Activated T-cell treated with anti-CD3 and anti-CD28 coated beads, Interleukin-2, amount 50 U/mL, for 72 hours (primary cell): ENCODE measurements at places on chromosomes 2 and 18.

DNA sequence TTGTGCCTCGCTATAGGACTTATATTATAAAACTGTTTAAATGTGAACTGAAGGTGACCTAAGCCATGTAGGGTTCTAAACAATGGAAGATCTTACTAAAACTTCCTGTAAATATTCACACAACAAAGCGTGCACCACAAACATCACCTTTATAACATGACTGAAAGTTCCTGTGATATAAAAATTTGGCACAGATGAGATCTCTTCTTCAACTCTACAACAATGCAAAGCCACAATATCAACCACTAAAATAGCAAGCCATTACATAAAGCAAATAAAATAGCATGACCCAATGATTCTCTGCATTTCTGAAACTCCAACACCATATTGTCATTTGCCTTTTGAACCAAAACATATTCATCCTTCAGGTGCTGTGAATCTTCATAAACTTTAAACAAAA lies 3.5 kb downstream of the YES1 start:
- DNase-seq: no peak

DNA sequence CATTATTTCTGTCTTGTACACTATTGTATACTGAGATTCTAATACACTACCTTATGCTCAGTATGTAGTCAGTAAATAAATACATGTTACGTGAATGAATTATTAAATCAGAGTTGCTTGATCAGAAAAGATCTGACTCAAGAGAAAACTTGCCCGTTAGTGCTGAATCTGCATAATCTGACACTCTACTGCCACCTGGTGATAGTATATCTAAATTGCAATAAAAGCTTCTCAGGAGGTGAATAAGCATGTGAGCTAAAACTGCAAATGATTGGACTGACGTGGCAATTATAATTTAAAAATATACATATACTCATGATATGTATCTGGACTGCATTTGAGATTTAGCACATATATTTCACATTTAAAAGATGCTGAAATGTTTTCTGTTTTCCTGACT lies 70.4 kb downstream of the KIAA1328 start:
- no peak for DNase-seq

DNA sequence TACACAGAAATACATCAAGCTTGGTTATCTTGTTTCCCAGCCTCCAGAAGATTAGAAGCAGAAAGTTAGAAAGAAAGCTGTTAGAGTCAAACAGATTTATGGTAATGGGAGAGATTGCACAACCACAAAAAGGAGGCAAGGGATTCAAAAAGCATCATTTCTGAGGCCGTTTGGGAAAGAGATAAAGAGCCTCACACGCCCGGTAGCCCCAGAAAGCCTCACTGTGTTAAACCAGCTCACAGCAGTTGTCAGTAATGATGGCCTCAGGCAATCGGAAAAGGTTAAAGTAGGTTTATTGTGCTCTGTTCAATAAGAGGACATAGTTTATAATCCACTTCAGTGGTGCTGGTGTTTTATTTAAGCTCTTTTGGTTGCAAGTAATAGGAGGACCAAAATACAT lies 111.3 kb downstream of the DCC start:
- DNase-seq: no peak

DNA sequence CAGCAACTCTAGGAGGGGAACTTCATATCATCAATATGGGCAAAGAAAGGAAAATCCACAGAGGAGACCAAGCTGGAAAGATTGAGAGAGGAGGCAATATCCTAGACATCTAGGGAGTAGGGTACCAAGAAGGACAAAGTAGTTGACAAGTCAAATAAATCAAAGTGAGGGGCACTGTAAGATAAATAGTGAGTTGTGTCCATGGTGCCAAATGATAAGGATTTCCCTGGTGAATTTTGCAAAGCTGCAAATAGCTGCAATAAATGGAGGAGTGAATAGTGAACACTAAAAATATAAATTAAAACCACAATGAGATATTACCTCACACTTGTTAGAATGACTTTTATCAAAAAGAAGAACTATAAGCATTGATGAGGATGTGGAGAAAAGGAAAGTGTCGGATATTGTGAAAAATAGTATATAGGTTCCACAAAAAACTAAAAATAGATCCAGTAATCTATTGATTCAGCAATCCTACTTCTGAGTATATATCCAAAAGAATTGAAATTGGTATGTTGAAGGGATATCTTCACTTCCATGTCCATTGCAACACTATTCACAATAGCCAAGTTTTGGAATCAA lies 258.2 kb upstream of the FN1 start:
- DNase-seq: no peak

DNA sequence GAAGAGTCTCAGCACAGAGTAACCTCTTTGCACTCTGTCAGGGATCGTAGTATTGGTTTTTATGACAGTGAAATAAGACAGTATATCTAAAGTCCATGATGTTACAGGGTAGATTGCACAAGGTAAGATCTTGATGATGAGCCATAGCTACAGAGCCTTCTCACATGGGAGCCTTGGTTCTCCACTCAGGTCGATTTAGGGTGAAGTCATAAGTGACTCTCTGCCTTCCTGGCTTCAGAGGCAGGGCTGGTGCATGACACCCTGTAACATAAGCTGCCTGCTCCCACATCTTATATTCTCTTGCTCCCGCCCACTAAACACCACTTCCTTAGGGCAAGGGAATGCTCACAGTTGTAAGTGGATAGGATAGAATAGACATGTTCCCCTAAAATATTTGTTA lies 13.3 kb downstream of the DAPL1 start:
- DNase-seq: no peak

DNA sequence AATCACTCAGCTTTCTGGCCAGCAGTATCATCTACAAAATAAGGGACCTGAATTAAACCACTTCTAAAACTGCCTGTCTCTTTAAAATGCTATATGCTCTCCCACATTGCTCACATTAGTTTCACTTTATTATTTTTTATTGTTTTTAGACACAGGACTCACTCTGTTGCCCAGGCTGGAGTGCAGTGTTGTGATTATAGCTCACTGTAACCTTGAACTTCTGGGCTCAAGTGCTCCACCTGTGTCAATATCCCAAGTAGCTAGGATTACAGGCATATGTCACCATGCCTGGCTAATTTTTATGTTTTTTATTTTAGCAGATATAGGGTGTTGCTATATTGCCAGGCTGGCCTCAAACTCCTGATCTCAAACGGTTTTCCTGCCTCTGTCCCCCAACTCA lies 591.3 kb upstream of the ZNF804A start:
- DNase-seq: no peak

DNA sequence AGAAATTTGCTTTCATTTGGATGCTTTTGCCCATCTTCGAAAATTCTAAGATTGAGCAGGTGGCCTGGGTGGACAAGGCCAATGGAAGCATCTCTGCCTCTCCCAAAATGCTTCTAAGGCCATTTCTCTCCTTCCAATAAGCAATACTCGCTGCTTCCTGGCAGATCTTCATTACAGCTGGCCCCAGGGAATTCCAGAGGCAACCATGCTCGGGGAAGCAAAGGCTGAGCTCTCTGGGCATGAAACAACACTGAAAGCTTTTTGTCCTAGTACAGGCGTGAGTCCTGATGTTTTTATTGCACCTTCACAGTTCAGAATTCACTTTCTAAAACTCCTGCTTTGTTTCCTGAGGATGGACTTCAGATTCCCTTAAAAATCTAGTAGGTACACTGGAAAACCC lies 11.8 kb upstream of the NEDD4L start:
- no peak for DNase-seq

- no peak for DNase-seq
Observed at GRCh38 chr2:206863196-206863595, 76.1 kb upstream of the CPO start.

DNA sequence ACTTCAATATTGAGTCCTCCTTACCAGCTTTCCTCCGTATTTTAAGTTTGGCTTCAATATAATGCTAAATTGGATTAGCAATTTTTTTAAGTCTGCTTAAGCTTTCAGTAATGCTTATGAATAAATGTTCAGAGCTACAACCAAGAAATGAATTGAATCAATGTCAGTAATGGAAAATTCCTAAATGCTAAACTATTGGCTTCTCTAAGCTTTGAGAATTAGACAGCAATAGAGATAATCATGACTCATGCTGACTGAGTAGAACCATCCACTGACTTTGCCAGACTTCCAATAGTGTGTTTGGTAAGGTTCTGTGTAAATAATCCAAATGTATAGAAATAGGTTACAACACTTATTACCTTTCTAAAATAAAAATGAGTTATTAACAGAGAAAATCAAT lies 8.9 kb upstream of the PDE1A start:
- DNase-seq: no peak
